NCI-H510A (cell line): ENCODE measurements at places on chromosomes 2 and 18.

- no peak for DNase-seq
Observed at GRCh38 chr2:196331851-196332250, 160.5 kb upstream of the STK17B start.

GRCh38 chr2:31237348-31238017 lies 3.5 kb downstream of the EHD3 start:
- no peak for DNase-seq

DNA sequence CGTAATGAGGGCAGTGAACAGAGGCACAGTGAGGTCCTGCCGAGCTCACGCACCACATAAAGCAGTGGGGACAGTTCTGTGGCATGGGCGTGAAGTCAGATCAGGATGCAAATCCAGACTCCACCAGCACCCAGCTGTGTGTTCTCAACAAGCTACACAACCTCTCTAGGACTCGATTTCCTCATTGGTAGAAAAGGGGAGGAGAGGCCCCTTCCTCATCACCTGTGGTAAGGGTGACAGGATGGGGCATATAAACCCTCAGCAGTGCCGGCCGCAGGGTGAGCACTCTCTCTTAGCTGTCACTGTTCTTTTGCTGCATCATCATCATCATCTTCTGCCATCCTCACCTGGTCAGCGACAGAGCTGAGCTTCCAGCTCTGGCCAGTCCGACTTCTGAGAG lies 54.8 kb downstream of the C2orf76 start:
- DNase-seq: no peak

DNA sequence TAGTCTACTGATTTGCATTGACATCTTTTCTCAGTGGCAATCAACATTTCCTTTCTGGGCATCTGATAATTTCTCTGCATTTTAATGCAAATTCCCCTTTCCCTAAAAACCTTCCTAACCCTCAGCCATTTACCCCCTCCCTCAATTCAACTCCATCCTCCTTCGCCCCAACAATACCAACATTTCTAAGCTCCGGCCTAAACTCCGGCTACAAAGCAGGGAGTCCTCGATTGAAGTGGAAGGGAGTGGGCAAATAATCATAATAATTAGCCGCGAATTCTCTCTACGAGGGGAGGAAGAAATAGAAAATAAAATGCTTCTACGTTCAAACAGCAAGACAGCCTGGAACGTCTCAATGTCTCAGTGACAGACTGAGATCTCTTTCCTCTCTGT lies 4.6 kb downstream of the BCL11A start:
- DNase-seq: no peak
